Activated T-cell treated with anti-CD3 and anti-CD28 coated beads, Interleukin-2, amount 50 U/mL, for 24 hours (primary cell): ENCODE measurements at places on chromosomes 6 and 20.

GRCh38 chr6:89492025-89492640 is 59.2 kb downstream of the ANKRD6 start:
- DNase-seq, result no peak

- peak; percentile 77 for DNase-seq
Measured at GRCh38 chr6:35259948-35260590, 534 bp downstream of the ZNF76 start.

DNA sequence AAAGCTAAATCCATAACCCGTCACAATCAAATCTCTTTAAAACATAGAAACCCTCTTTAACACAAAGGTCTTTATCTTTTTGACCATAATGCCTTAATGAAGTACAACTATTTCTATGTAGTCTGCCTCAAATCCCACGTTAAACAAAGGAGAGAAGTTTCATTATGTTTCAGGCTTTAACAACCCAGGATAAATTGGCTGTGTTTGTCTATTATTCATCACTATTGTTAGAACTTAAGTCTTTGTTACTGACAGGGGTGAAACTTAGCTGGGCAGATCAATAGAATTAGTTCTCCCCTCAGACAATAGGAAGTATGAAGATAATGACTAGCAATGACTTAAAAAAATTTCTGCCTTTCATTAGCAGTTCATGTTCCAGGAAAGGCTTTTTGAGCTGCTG is 10.1 kb upstream of the METTL24 start:
- no peak for DNase-seq

DNA sequence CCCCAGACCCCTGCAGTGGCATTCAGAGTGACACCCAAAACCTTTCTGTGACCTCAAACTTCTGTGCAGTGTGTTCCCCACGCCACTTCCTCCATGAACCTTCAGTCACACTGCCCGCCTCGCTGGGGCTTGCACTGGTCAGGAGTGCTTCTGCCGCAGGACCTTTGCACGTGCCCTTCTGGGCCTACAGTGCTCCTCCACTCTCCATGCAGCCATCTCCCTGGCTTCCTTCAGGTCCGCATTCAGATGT is 27.1 kb downstream of the SYNJ2 start:
- DNase-seq, result no peak

DNA sequence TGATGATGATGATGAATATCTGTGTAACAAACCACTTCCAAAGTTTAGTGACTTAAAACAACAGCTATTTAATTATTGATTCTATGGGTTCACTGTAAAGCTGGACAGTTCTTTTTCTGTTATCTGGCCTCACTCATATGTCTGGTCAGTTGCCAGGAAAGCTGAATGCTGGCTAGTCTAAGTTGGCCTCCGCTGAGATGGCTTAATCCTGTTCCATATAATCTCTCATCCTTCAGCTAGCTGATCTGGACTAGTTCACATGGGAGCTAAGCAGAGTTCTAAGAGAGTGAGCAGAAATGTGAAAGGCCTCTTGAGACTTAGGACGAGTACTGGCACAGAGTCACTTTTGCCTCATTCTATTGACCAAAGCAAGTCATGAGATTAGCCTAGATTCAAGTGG is 334.7 kb upstream of the FLRT3 start:
- no peak for DNase-seq

DNA sequence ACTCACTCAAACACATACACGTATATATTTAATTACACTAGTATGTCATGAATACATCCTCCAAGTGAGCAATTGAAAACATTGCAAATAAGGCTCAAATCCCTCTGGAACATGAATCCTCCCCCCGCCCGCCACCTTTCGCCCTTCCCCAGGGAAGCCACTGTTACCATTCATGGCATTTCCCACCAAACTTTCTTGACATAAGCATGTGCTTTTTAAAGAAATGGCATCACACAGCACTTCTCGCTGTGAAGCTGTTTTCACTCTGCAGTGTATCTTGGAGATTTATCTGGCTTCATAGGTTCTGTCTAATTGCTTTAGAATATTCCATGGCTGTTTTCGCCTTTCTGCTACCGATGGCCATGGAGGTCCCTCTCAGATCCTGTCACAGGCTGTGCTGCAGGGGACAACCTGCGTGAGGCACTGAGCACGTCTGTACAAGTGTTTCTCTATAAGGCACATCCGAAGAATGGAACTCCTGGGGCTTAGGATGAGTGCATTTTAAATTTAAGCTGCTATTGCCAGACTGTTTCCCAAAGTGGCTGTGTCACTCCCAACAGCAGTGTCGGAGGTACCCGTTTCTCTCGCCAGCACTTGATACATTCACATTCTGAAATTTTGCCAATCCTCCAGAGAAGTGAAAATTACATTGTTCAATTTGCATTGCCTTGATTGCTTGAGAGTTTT is 22.2 kb upstream of the PHACTR3 start:
- no peak for DNase-seq

DNA sequence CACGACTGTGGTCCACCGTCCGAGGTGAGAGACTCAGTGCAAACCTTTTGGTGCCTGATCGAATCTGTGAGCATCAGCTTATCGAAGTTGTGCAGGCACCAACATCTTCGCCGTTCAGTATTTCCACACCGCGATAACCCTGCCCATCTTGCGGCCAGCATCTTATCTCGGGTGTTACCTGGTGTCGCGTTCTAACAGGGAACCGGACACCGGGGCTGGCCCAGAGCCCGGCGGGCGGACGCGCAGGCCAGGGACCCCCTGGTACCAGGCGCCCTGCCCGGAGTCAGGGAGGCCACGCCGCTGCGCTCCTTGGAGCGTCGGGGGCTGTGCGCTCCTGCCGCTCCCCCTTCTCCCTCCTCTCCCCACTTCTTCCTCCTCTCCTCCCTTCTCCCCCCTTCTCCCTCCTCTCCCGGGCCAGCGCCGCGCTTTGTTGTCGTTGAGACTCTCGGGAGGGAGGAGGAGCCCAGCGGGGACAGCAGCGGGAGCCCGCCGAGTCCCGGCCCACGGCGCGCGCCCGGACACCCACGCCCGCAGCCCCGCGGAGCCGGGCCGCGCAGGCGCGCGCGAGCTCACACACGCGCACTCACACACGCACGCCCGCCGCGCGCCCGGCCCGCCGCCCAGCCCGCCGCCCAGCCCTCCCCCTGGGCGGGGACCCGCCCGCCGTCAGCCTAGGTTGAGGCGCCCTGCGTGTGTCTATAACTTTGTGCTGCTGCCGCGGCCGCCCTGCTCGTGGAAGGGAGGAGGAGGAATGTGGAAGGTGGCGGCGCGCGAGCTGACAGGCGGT is 1.4 kb upstream of the FOXO3 start:
- peak; percentile 86 for DNase-seq

GRCh38 chr6:153511896-153512496 is 380.9 kb upstream of the RGS17 start:
- no peak for DNase-seq

DNA sequence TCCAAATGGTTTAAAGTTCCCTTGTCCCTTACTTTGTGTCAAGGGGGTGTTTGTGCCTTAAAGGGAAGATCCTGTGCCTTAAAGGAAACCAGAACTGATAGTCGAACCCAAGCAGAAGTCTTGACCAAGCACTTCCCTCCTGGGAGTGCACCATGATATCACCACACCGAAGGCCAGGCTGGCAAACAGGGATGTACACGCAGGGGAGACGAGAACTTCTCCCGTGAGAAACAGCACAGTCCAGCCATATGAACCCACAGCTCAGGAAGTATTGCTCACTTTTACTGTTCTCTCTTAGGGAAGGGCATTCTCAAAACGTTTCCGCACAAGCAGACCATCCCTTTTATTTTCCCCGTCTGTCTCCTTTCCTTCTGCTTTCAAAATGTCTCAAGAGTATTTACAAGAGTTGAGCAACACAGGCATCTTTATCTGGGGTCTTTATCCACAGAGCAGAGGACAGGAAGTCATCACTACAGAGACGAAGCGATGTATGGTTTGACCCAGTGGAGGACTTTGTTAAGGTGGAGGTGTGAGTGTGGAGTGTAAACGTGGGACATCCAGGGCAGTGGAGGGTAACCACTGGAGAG is 12.8 kb upstream of the SERPINB1 start:
- no peak for DNase-seq

- DNase-seq, result no peak
Measured at GRCh38 chr6:23532227-23532626, 593.8 kb upstream of the NRSN1 start.

GRCh38 chr6:17885889-17886576 is 101.4 kb downstream of the KIF13A start:
- DNase-seq, result no peak

GRCh38 chr6:21935561-21936028 is 342.0 kb downstream of the SOX4 start:
- DNase-seq, result no peak

- DNase-seq, result peak; percentile 75
Measured at GRCh38 chr20:325889-326644, 715 bp downstream of the SOX12 start.

GRCh38 chr6:108254433-108255410 is 6.1 kb downstream of the SNX3 start:
- DNase-seq, result no peak

DNA sequence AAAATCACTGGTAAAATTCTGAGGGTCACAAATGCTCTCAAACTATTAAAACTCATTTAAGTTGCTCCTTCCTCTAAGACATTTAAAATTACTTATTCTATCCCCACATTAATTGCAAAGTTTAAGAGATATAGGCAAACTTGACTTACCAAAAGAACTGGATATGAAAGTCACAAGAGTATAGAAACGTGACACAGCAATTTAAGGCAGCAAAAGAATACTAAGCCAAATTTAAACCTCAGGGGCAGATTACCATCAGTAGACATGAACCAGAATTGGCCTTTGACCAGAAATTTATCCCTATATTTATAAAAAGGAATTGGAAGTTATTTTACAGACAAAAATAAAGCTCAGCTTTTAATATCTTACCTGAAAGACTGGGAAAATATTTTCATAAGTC is 56.0 kb downstream of the MAP3K7 start:
- DNase-seq, result no peak

DNA sequence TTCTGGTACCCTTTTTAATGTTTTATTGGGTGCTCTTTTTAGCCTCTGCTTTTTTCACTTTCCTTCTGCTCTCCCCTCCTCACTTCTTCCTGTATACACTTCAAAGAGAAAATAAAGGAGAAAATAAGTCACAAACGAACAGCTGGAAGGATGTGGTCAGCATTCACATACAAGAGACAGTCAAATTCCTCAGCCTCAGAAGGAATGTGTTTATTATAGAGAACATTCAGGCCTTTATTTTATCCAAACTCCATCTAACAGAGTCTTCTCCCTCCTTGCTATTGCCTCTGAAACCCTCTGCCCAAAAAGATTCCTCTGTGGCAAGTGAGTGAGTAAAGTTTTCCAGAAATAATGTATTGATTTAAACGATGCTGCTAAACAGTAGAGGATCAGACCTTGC is 490.4 kb downstream of the FRK start:
- no peak for DNase-seq

DNA sequence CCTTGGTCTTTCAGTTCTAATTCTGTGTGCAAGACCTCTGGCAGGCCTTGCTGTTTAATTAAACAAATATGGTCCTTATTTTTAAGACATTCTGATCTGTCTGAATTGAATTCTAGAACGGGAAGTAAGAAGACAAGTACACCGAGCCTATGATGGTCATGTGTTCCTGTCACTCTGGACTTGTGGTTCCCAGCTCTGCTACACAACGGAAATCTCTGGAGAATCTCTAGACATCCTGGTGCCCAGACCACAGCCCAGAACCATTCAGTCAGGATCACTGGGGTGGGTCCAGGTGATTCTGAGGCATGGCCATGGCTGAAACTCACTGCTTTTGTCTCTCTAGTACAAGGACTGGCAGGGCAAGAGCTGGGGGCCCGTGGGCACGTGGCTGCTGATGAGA is 15.9 kb upstream of the KCNK16 start:
- no peak for DNase-seq

GRCh38 chr20:1310071-1310470 is 18.9 kb downstream of the SDCBP2 start:
- no peak for DNase-seq

DNA sequence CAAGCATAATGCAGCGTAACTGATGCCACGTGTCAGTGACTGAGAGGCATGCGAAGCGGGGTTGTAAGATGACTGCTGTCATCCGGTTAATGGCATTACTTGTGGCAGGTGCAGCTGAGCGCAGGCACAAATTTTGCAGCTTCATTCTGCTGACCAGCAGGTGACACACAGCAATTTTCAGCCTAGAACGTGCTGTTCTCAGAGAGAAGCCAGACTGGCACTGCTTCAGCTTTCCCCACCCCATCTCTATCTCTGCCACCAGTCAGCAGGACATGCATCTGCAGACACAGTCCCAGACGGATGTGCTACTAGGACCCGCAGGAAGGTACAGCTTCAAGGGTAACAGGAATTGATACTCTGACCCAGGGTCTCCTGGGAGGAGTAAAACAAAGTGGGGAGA is 221.8 kb downstream of the KIF16B start:
- no peak for DNase-seq

GRCh38 chr6:140592877-140593276 is 1218.4 kb upstream of the CITED2 start:
- DNase-seq, result no peak

GRCh38 chr20:661474-662270 is 8.7 kb upstream of the SRXN1 start:
- DNase-seq, result no peak

- no peak for DNase-seq
Measured at GRCh38 chr20:8104252-8104651, 27.8 kb upstream of the PLCB1 start.

GRCh38 chr6:137610702-137611101 is 116.5 kb upstream of the OLIG3 start:
- no peak for DNase-seq

GRCh38 chr6:9233226-9233625 is 797.9 kb upstream of the SLC35B3 start:
- DNase-seq, result no peak

DNA sequence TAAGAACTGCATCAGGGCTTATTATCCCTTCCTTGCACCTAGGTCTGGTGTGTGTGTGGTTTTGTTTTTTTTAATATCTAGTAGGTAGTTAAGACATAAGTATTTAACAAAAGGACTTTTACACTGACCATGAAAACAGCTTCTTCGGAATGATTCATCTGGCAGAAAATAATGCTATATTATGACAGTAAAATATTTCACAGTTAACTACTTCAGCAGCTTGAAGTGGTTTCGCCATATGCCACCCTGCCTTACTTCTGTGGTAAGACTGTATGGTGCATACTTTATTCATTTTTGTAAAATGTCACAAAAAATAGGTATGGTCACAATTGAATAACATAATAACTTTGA is 858 bp upstream of the PTPRK start:
- DNase-seq, result no peak

GRCh38 chr20:10522328-10522727 is 87.2 kb downstream of the SLX4IP start:
- no peak for DNase-seq

DNA sequence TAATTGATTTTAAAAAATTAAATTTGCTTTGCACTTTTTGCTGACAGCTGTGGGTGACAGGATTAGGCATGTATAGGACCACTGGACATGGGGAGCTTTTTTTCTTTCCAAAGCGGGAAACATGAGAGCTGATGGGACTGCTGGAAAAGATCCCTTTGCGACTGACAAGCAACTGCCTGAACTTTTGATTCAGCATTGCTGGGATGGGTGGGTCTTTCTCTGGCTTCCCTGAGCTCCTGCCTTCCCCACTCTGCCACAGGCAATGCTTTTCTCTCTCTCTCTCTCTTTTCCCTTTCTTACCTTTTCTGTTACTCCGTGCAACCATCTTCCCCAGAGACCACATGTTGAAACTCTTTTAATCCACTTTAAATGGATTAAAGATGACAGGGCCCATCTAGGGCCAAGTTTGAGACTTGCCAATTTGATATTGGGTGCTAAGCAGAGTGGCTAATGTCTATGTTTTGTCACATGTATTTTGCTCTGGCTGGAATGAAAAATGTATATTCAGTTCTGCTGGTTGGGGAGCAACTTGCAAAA is 33.5 kb upstream of the TPD52L1 start:
- DNase-seq, result no peak
